Fibroblast of the conjunctiva (primary cell): ENCODE measurements at places on chromosomes 11 and 22.
A peak's percentile ranks its signal among the peaks of the same experiment; 100 is the strongest.

DNA sequence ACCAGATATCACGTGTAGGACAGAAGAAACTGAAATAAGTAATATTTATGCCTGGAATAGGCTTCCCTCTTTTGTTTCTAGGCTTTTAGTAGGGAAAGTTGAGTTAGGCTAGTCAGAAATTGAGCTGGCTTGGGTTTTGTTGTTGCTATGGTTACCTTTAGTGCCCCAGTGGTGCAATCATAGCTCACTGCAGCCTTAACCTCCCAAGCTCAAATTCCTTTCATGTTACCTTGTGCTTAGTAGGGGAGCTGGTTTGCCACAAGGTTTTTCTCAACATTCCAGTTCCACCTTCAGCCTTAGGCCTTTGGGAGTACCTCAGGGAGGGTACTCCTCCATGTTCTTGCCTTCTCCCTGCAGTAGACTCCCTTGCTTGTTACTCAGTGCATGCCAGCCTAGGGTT, 69.1 kb upstream of the SUSD2 start:
- DNase-seq, result no peak

GRCh38 chr11:20723366-20723765, 54.0 kb downstream of the NELL1 start:
- DNase-seq, result no peak

DNA sequence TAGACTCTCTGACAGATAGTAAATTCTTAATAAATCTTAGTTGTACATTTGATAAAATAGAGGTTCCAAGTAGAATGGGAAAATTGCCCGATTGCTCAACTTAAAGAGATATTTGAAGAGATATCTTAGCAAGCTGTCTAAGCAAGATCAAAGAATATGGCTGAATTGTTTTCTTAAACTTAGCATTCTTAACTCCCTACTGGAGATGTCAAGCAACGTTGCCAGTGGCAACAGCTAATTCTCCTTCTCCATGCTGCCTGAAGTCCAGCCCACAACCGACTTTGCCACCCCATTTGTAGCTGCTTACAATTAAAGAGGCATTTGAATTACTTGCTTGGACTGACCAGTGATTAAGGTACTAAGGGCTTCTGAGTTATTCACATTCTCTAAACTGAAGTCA, 94.4 kb downstream of the FAM181B start:
- no peak for DNase-seq

- DNase-seq, result peak; percentile 50
Observed at GRCh38 chr11:108965306-108966001, 300.6 kb downstream of the DDX10 start.

DNA sequence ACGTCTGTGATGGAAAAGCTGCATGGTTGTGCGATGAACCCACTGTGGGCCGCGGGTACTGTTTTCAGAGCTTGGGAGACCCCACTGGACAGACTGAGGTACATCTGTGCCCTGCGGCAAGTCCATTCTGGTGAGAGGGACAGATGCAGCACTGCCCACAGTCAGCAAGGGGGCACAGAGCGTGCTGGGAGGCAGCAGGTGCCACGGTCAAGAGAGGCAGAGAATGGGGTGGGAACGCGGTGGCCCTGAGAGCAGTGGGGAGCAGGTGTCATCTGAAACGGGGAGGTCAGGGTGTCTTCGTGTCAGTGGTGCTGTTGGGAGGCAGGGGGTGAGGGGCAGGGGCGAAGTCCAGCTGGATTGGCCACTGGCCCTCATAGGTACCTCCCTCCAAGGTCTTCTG, 32.0 kb downstream of the TBC1D22A start:
- no peak for DNase-seq

DNA sequence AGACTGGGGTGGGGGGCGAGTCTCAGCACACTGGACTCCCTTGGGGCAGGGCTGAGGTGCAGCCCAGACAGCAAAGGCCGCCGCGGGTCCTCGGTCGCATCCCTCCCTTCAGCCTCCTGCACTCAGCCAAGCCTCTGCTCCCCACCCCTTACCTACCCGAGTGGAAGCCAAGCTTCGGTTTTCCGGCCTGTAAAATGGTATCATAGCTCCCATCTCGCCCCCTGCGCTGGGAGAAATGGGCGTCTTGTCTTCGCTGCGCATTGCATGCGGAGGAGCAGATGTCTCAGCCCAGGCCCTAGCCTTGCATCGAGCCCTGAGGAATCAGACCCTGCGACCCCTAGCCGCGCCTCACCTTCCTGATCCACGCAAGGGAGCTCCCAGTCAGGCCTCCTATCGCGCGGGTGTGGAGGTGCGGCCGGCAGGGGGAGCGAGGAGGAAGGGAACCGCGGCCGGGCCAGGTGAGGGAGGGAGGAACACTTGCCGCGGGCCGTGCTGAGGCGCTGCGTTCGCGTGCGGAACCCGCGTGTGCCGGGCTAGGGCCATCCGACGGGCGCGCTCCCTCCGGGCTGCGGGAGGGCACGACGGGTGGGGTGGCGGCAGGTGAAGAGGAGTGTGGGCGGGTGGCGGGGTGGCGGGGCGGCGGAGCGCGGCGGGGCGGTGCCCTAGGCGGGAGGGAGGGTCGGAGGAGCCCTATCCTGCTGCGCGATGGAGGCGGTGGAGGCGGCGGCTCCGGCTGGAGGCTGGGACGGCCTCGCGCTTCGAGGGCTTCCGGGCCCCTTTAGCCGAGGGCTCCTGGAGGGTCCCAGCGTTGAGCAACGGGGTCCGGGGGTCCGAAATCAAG, 4.1 kb upstream of the TBX1 start:
- DNase-seq, result no peak

- no peak for DNase-seq
Observed at GRCh38 chr22:39913886-39914285, 13.0 kb downstream of the GRAP2 start.
